Progenitor cell of endocrine pancreas (in vitro differentiated cells): ENCODE measurements at places on chromosomes 3 and 15. TPM values are rescaled to one million over a fixed set of nuclear protein-coding genes. Genes with fewer than 3 reads are reported as not detected.

The LMAN1L gene
- not detected in 2 replicates for total RNA-seq

The MINAR1 gene
- 1.8 and 1.9 TPM in 2 replicates for total RNA-seq

The KY gene
- not detected in 2 replicates for total RNA-seq

The SLC15A2 gene
- total RNA-seq, result 4.2 and 7.1 TPM in 2 replicates

DNA sequence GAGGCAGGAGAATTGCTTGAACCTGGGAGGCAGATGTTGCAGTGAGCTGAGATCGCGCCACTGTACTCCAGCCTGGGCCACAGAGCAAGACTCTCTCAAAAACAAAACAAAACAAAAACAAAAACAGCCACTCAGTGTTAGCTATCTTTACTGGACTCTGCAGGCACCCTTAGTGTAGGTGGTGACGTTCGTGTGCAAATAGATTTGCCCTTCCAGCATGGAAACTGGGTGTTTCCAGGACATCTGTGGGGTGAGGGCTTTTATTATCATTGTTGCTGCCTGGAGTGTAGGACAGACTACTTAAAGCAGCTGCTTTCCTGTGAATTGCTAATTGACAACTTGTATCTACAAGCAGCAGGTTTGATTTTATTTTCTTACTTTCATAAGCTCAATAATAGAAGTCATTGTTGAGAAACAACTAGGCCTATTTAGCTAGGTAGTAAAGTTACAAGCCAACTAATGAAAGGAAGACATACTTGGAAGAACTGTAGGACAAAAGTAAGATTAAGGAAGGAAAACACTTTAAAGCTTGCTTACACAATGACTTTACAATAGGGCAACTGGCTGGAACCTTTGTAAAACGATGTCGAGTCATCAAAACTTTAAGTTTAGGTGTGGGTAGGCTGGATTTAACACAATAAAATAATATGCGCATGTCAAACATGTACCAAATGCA is 25.4 kb upstream of the SPPL2A start:
- H3K27me3 ChIP-seq, result no peaks in the 10 kb centered on the region
- DNase-seq, result no peak
- H3K4me1 ChIP-seq, result peaks cover 1% of the 10 kb centered on the region
- H3K27ac ChIP-seq, result no peak overlapping the region
- H3K36me3 ChIP-seq, result no peaks in the 10 kb centered on the region

- H3K4me1 ChIP-seq, result peaks cover 3% of the 10 kb centered on the region
- H3K36me3 ChIP-seq, result no peaks in the 10 kb centered on the region
- H3K27me3 ChIP-seq, result peaks cover 10% of the 10 kb centered on the region
- H3K4me3 ChIP-seq, result no peak overlapping the region
Observed at GRCh38 chr15:75733761-75734651, 21.4 kb upstream of the CSPG4 start.

GRCh38 chr3:176769547-176770190 is 427.6 kb downstream of the TBL1XR1 start:
- H3K4me1 ChIP-seq, result no peaks in the 10 kb centered on the region
- no peak overlapping the region for H3K4me3 ChIP-seq
- H3K36me3 ChIP-seq, result peaks cover 15% of the 10 kb centered on the region
- no peaks in the 10 kb centered on the region for H3K27me3 ChIP-seq
- DNase-seq, result no peak

GRCh38 chr15:29740692-29741311 is 81.5 kb downstream of the TJP1 start:
- H3K36me3 ChIP-seq, result peaks cover 27% of the 10 kb centered on the region
- H3K4me3 ChIP-seq, result no peak overlapping the region
- H3K4me1 ChIP-seq, result peaks cover 8% of the 10 kb centered on the region
- no peaks in the 10 kb centered on the region for H3K27me3 ChIP-seq
- no peak for DNase-seq

DNA sequence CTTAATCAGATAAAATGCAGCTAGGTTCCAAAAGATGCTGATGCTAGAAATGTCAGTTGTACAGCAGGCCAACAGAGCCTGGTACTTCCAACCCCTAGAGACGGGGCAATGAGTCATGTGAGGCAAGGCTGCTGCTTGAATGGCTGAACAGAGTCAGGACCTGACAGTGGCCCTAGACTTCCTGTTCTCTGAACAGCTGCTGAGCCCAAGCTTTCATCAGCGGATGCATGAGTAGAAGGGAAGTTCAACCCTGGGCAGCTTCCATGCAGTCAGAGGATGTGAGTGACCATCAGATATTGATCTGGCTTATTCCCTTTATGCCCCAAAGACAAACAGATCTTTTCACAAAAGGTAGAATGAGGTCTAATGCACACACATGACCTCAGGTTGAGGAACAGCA is 282.9 kb upstream of the COL8A1 start:
- DNase-seq, result no peak
- no peaks in the 10 kb centered on the region for H3K27me3 ChIP-seq
- no peak overlapping the region for H3K4me3 ChIP-seq
- no peaks in the 10 kb centered on the region for H3K4me1 ChIP-seq
- no peak overlapping the region for H3K27ac ChIP-seq

- H3K4me3 ChIP-seq, result no peak overlapping the region
- peaks cover 8% of the 10 kb centered on the region for H3K4me1 ChIP-seq
- DNase-seq, result no peak
- H3K27me3 ChIP-seq, result no peaks in the 10 kb centered on the region
- peak overlapping the region; percentile 29 for H3K27ac ChIP-seq
Observed at GRCh38 chr3:5197470-5198312, 10.2 kb downstream of the EDEM1 start.

GRCh38 chr15:50066666-50067065 is 52.4 kb downstream of the ATP8B4 start:
- H3K36me3 ChIP-seq, result no peaks in the 10 kb centered on the region
- H3K27ac ChIP-seq, result no peak overlapping the region
- no peaks in the 10 kb centered on the region for H3K4me1 ChIP-seq
- H3K4me3 ChIP-seq, result no peak overlapping the region
- no peak for DNase-seq

GRCh38 chr3:134313847-134314587 is 60.2 kb downstream of the AMOTL2 start:
- no peak for DNase-seq
- peak overlapping the region; percentile 87 for H3K27ac ChIP-seq

DNA sequence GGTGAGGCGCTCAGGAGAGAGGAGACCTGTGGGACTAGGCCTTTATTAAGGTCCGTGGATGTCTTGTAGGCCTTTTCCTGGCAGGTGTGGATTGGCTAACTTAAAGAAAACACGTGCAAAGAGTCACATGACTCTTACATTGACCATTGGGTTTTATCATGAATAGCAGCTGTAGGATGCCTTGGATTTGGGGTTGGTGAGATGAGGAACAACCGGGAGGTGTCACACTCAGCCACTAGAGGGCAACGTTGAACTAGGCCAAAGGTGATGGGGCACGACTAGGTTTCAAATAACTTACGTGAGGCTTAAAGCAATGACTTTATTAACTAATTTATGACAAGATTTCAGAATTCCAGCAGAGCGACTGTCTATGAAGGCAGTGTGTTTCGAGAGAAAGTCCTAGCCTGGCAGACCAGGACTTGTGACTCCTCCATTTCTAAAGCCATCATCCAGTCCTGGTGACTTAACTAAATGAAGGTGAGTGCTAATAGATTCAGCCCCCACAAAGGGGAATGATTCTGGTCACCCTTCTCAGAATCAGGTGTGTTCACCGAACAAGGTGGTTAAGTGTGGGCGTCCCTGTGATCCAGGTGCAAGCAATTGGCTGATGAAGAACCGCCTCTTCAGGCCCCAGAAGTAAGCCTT is 345.6 kb downstream of the MCTP2 start:
- DNase-seq, result no peak
- H3K27ac ChIP-seq, result no peak overlapping the region
- H3K4me1 ChIP-seq, result no peaks in the 10 kb centered on the region
- H3K36me3 ChIP-seq, result no peaks in the 10 kb centered on the region
- no peak overlapping the region for H3K4me3 ChIP-seq
- H3K27me3 ChIP-seq, result peaks cover 14% of the 10 kb centered on the region

GRCh38 chr3:44469914-44470313 is 7.6 kb downstream of the ZNF445 start:
- H3K27ac ChIP-seq, result peak overlapping the region; percentile 97
- no peaks in the 10 kb centered on the region for H3K27me3 ChIP-seq
- H3K36me3 ChIP-seq, result peaks cover 17% of the 10 kb centered on the region
- H3K4me1 ChIP-seq, result peaks cover 56% of the 10 kb centered on the region

- H3K4me1 ChIP-seq, result peaks cover 10% of the 10 kb centered on the region
- H3K4me3 ChIP-seq, result no peak overlapping the region
- H3K36me3 ChIP-seq, result no peaks in the 10 kb centered on the region
- H3K27me3 ChIP-seq, result peaks cover 47% of the 10 kb centered on the region
- no peak for DNase-seq
Observed at GRCh38 chr15:59399465-59400102, 26.9 kb upstream of the MYO1E start.

GRCh38 chr15:69509131-69509530 is 56.5 kb downstream of the RPLP1 start:
- peaks cover 6% of the 10 kb centered on the region for H3K36me3 ChIP-seq
- DNase-seq, result no peak
- H3K4me3 ChIP-seq, result no peak overlapping the region
- peaks cover 69% of the 10 kb centered on the region for H3K27me3 ChIP-seq
- H3K4me1 ChIP-seq, result peaks cover 5% of the 10 kb centered on the region

- peak overlapping the region; percentile 39 for H3K27ac ChIP-seq
- DNase-seq, result peak; percentile 60
- H3K4me3 ChIP-seq, result no peak overlapping the region
- H3K27me3 ChIP-seq, result peaks cover 3% of the 10 kb centered on the region
- H3K36me3 ChIP-seq, result no peaks in the 10 kb centered on the region
- peaks cover 11% of the 10 kb centered on the region for H3K4me1 ChIP-seq
Observed at GRCh38 chr15:29668120-29668602, 154.1 kb downstream of the TJP1 start.

GRCh38 chr3:175679568-175679967 is 820.4 kb downstream of the NAALADL2 start:
- H3K27me3 ChIP-seq, result no peaks in the 10 kb centered on the region
- peaks cover 2% of the 10 kb centered on the region for H3K36me3 ChIP-seq
- no peak overlapping the region for H3K4me3 ChIP-seq
- H3K27ac ChIP-seq, result no peak overlapping the region
- DNase-seq, result no peak
- H3K4me1 ChIP-seq, result no peaks in the 10 kb centered on the region

DNA sequence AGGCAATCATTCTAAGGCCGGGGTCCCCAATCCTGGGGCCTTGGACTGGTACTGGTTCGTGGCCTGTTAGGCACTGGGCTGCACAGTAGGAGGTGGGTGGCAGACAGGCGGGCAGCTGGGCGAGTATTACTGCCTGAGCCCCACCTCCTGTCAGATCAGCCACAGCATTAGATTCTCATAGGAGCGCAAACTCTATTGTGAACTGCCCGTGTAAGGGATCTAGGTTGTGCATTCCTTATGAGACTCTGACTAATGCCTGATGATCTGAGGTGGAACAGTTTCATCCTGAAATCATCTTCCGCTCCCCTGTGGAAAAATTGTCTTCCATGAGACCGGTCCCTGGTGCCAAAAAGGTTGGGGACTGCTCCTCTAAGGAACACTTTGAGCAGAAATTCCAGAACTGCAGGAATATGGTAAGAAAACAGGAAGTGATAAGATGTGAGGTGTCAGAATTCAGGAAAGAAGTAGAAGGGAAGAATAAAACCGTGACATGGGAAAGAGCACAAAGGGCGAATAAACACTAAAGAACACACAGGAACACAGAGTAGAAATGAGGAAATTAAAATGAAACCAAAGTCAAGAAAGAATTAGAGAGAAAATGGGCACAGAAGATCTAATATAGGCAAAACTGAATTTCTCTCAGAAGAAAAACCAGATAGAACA is 57.6 kb downstream of the PDCD6IP start:
- no peaks in the 10 kb centered on the region for H3K27me3 ChIP-seq
- DNase-seq, result no peak
- no peak overlapping the region for H3K4me3 ChIP-seq
- no peak overlapping the region for H3K27ac ChIP-seq
- peaks cover 32% of the 10 kb centered on the region for H3K36me3 ChIP-seq

DNA sequence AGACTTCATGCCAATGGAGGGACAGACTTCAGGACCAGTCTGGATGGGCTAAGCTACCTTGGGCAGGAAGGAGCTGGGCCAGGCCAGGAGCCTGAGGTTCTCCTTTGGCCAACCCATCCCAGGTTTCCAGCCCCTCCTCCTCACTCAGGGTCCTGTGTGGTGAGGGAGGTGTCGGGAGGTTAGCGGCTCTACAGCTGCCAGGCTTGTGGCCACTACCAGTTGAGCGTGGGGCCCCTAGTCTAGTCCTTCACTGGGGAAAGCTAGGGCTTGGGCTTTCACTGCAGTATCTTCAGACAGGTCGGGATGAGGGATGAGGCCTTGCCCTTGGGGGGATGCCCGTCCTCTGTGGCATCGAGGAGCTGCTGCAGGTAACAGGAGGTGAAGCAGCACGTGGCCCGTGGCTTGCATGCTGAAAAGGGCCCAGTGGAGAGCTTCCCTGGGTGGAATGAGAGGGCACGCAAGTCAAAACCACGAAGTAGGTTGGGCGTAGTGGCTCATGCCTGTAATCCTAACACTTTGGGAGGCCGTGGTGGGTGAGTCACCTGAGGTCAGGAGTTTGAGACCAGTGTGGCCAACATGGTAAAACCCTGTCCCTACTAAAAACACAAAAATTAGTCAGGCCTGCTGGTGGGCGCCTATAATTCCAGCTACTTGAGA is 8.5 kb upstream of the FANCD2 start:
- DNase-seq, result no peak
- H3K36me3 ChIP-seq, result peaks cover 9% of the 10 kb centered on the region
- no peaks in the 10 kb centered on the region for H3K27me3 ChIP-seq
- H3K4me3 ChIP-seq, result no peak overlapping the region
- H3K4me1 ChIP-seq, result no peaks in the 10 kb centered on the region
- H3K27ac ChIP-seq, result no peak overlapping the region

DNA sequence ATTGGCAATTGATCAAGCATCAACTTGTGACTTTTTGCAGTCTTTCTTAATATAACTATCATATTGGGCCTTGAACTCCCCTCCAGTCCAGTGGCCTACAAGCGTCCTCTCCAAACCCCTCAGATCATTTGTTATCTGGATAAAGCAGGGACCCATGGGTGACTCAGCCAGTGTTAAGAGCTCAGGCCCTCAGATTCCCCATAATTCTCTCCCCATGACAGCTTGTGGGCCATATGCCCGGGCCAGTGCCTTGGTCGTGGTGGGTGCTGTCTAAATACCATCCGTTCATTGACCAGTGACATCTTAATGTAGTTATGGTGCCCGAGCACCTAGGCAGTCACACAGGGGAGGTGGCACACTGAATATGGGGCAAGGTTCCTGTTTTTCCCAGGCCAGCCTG is 18.1 kb downstream of the MCF2L2 start:
- H3K36me3 ChIP-seq, result no peaks in the 10 kb centered on the region
- H3K27me3 ChIP-seq, result no peaks in the 10 kb centered on the region
- no peak overlapping the region for H3K4me3 ChIP-seq
- no peak for DNase-seq
- no peak overlapping the region for H3K27ac ChIP-seq

GRCh38 chr3:94291686-94292085 is 228.8 kb downstream of the NSUN3 start:
- peaks cover 1% of the 10 kb centered on the region for H3K36me3 ChIP-seq
- DNase-seq, result no peak
- no peaks in the 10 kb centered on the region for H3K4me1 ChIP-seq

- no peak overlapping the region for H3K4me3 ChIP-seq
- peaks cover 5% of the 10 kb centered on the region for H3K27me3 ChIP-seq
- no peaks in the 10 kb centered on the region for H3K4me1 ChIP-seq
- no peaks in the 10 kb centered on the region for H3K36me3 ChIP-seq
- no peak for DNase-seq
Observed at GRCh38 chr3:110576960-110577359, 494.7 kb upstream of the NECTIN3 start.

GRCh38 chr15:47404877-47405276 is 312.4 kb upstream of the SEMA6D start:
- H3K27ac ChIP-seq, result no peak overlapping the region
- H3K27me3 ChIP-seq, result peaks cover 53% of the 10 kb centered on the region
- H3K4me3 ChIP-seq, result no peak overlapping the region
- no peaks in the 10 kb centered on the region for H3K36me3 ChIP-seq
- no peak for DNase-seq
